Left renal cortex interstitium (tissue), 4 donors: ENCODE measurements at places on chromosomes 16 and 17.

GRCh38 chr17:45258981-45259380, 2.9 kb downstream of the SPATA32 start:
- DNase-seq, result no peak

DNA sequence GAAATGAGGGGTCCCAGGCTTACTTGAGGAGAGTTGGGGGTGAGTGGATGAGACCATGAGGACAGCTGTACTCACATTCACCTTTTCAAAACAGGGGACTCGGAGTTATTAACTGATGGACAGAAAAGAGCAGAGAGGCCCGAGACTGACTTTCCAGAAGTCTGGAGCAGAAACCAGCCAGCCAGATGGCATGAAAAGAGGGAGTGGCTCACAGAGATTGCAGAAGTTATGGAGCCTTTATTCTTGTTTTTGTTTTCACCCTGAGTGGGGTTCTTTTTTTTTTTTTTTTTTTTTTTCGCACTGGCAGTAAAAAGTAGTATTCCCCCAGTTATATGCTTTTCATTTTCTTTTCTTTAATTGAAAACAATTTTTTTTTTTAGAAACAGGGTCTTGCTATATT, 18.9 kb downstream of the TVP23A start:
- DNase-seq, result no peak

DNA sequence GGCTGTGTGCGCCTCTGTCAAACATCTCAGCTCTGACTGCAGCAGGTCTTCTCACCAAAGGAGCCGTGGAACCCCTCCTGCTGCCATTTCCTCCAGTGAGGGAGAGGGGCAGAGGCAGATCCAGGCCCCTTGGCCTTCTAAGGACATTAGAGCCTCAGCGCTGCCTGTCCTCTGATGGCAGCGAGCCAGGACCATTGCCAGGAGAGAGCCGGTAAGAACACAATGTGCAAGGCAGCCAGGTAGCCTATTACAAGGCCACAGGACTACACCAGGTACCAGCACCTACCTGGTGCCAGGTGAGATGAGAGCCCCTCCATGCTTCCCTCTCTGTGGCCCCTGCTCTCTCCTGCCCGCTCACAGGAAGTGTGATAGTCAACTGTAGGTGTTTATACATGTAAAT, 11.0 kb downstream of the LRRC75A start:
- DNase-seq, result no peak

DNA sequence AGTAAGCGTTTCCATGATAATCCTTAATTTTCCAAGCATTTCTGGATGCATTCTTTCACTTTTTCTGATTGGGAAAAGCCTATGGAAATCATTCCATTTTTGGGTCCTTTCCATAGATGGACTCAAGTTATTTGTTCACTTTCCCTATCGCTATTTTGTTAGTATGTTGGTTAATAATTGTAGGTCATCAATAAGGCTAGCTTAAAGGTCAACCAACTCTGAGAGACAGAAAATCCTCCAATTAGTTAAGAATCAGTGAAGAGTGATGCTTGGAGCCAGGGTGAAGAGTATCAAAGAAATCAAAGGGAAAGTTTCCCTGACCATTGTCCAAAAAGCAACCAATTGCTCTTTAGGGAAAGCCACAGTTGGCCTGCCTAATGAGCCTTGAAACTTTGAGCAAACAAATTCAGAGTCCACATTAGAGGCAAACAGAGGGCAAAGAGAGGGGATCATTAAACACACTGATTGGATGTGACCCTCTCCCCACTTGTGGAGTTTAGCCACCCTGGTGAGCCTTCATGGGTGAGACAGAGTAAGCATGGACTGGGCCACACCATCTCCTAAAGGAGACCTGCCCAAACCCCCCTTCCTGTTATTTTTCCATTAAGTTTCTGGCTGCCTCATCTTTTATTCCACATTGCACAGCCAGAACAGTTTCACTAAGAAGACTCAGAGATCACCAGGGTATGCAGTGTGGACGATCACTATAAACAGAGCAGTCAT, 133.4 kb upstream of the DYNLRB2 start:
- DNase-seq, result no peak

DNA sequence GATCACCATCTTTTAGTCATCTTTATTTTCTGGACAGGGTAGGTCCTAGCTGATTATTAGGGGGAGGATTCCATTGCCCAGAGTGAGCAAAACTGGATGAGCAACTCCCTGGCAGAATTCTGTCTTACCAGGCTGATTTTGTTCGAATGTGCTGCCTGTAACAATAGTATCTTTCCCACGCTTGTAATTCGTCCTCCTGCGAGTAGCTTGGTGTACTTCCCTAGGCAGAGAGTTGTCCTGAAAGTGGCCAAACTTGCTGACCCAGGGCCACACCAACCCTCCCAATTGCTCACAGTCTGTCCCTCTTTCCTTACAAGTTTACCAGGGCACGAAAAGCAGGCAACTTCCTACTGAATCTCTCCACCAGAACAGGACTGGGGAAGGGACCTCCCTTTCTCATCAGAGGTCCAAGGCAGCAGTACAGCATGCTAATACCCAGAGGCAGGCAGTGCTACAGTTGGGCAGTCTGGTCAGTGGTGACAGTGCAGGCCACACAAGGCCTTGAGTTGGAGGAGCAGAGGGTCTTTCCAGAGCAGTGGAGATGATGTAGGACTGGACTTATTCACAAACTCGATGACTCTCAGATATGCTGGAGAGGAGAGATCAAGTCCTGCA, 67.8 kb upstream of the NLK start:
- no peak for DNase-seq

DNA sequence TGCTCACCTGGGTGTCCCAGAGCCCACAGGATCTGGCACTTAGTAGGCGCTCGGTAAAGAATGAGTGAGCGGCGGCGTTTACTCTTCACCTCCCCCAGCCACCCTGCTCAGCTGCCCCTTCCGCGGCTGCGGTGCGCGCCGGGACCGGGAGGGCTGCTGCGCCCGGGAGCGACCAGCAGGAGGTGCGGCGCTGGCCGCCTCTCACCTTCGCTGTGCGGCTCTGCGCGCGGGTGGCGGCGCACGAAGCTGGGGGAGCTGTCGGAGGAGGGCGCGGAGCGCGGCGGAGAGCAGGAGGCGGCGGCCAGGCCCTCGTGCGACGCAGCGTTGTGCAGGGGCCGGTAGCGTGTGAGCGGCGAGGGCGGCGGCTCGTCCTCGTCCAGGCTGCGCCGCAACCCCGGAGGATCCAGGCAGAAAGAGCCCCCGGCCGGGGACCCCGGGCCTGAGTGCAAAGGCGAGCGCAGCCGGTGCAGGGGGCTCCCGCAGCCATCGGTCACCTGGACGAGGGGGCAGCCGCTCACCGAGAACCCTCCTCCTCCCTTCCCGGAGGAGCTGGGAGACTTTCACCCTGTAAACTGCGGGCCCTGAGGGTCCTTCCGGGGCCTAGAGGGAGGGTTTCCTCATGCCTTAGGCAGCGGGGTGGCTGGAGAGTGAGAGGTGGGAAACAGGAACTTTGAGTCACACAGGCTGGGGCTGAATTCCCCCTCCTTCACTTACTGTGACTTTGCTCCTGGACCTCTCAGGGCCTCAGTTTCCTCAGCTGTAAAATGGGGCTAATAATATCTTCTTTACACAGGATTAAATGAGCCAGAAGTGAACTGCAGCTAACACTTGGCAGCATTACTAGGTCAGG, 12.5 kb downstream of the SAMD14 start:
- DNase-seq, result no peak

GRCh38 chr17:49612726-49613125, 37.1 kb downstream of the NXPH3 start:
- no peak for DNase-seq

GRCh38 chr16:86856946-86857586, 278.7 kb downstream of the FOXL1 start:
- DNase-seq, result no peak
